ENCODE measurements at places on chromosomes 1 and 21.

DNA sequence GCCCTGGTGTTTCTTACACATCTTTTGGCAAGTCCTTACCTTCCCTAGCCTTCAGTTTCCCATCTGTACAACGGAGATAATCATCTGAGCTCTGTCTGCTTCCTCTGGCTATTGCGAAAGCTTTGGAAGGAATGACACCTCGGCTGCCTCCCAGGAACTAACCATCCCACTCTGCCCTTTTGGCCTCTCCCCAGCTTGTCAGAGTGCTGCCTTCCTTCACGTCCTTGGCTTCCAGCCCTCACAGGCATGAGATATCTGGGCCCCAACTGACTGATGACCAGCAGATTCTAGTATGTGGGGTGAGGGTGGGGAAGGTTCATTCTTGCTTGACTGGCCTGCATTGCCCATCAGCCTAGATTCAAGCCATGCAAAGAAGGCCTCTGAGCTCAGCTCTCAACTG, 253.1 kb upstream of the FGGY start:
- peak; percentile 27 for DNase-seq

DNA sequence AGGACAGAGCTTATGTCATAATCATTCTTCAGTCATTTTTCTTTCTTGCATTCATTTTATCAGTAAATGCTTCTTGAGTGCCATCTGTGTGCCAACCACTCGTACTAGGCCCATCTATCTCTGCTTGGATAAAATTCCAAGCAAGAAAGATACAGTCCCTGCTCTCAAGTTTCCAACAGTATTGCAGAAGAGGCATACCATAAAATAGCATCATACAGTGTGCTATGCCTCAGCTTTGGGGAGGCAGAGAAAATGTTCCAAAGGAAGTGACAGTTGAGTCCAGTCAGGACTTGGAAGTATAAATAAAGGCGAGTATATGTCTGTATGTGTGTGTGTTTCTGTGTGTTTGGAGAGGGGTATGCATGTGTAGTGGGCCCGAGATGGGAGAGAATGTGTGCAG, 113.4 kb upstream of the HOOK1 start:
- no peak for DNase-seq

- DNase-seq = no peak
Observed at GRCh38 chr21:37848721-37849490, 67.4 kb downstream of the KCNJ6 start.

DNA sequence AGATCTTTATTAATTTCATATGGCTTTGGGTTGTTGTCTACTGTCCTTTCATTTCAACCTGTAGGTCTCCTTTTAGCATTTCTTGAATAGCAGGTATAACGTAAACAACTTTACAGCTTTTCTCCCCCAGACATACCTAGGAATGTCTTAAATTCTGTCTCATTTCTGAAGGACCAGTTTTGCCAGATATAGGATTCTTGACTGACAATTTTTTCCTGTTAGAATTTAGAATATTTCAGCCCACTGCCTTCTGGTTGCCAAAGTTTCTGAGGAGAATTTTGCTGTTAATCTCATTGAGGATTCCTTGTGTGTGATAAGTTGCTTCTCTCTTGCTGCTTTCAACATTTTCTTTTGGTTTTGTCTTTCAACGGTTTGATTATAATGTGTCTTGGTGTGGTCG, 60.1 kb downstream of the CCDC30 start:
- DNase-seq = no peak

DNA sequence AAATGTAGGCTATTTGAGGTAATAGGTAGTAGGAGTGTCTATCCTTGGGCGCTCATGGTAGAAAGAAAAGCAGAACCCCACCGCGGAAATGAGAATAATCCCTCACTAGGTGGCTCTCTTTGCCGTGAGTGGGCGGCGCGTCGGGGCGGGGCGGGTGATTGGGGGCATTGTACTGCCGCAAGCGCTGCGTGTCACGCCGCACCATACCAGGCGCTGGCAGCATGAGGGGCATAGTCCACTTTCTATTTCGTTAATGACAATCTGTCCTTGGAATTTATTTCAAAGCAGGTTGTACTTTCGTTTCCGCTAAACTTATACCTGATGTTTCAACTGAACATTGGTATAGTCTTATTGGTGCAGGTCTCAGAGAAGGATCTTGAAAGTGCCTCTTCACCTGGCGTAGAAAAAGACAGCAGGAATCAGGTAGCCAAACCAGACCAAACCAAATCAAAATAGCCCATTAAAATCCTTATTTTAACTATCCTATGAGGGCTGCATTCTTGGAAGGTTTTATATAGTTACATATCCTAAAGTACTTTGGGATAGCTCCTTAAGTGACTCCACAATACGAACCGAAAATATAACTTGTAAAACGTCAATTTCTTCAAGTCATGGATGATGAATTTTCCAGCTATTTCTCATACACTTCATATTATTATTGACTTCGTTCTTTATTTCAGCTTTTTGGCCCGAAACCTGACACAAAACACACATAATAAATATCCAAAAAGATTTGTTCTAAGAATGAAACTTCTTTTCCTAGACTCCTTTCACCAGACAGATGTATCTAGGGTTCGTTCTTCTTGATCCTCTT, 1.9 kb upstream of the SMG7 start:
- no peak for DNase-seq

- no peak for DNase-seq
Observed at GRCh38 chr1:5887349-5887970, 104.8 kb downstream of the NPHP4 start.

DNA sequence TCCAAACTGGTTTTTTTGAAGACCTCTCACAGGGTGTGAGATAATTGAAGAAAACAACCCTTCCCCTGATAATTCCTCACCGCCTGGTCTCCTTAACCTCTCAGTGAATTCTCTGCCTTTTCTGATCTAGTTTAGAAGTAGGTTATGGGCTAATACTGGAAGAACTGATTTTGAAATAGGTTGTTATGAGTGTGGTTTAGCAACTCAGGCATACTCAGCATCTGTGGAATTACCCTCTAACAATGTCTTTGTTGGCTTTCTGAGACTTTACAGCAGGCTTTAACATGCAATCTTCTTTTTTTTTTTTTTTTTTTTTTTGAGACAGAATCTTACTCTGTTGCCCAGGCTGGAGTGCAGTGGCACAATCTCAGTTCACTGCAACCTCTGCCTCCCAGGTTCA, 10.3 kb upstream of the PLD5 start:
- DNase-seq = no peak

GRCh38 chr1:99599678-99600175, 46.2 kb upstream of the PALMD start:
- no peak for DNase-seq

DNA sequence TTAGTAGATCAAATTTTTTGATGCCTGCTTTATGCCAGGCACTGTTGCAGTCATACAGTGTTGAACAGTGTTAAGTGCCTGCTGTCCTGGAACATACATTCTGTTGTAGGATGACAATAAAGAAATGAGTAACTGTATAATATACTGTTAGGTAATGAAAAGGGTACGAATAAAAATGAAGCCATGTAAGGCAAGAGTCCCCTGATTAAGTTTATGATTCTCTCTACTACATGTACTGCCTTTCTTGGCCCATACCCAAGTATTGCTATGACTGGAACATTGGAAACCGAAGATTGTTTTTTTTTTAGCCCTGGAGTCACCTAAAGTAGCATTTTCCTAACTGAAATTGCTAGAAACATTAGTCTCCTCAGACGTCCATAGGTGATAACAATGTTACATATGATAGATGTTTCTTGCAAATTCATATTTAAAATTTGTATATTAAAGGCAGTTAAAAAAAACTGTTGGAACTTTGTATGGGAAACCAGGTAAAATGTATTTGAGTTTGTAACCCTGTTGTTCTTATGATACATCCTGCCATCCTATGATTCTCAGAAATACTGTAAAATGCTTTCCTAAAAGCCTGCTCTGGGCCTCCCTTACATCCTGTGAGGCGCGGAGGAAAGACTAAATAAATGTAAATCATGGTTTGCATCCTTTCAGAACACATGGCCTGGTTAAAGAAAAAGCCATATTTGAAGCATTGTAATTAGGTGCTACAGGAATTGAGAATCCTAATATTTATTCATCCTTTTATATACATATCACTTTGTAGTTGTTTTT, 5.8 kb downstream of the ATP5PB start:
- DNase-seq = no peak

- DNase-seq = peak; percentile 98
Observed at GRCh38 chr1:172746091-172746949, 87.4 kb downstream of the FASLG start.

GRCh38 chr1:32111040-32111623, 3.3 kb downstream of the KPNA6 start:
- DNase-seq = no peak

- DNase-seq = no peak
Observed at GRCh38 chr1:212295579-212295978, 10.4 kb downstream of the PPP2R5A start.

DNA sequence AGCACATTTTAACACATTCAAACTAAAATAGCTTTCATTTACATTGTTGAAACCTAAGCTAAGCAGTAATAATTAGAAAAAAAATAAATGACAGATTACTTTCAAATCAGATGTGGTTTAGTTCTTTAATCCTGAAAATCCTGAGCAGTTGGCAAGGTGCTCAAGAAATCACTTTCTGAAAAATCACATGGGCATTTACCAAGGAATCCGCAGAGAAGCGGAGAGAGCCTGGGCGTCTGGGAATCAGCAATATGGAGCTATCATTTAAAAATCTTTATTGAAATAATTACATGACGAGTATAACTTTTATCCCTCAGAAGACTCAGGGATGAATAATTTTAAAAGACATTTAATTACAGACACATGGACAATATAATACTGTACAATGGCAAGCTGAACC, 30.2 kb downstream of the GRIK1 start:
- DNase-seq = no peak

DNA sequence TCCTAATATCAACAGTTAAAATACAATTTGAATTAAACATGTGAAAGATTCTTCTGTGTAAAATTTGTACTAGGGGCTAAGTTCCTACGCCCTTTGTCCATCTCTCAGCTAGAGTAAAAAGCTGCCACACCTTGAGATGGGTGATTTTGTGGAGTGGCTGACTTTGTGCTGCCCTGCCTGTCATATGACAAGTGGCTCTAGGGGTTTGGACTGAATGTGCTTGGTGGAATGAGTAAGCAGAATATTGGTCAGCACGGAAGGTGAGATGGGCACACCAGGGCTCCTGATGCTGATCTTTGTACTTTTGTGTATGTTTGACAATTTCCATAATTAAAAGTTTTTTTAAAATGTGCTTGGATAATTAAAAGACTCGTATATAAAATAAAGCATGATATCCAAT, 133.6 kb upstream of the SLC45A1 start:
- no peak for DNase-seq

- DNase-seq = peak; percentile 76
Observed at GRCh38 chr1:236904892-236905741, 99.1 kb downstream of the MT1HL1 start.

DNA sequence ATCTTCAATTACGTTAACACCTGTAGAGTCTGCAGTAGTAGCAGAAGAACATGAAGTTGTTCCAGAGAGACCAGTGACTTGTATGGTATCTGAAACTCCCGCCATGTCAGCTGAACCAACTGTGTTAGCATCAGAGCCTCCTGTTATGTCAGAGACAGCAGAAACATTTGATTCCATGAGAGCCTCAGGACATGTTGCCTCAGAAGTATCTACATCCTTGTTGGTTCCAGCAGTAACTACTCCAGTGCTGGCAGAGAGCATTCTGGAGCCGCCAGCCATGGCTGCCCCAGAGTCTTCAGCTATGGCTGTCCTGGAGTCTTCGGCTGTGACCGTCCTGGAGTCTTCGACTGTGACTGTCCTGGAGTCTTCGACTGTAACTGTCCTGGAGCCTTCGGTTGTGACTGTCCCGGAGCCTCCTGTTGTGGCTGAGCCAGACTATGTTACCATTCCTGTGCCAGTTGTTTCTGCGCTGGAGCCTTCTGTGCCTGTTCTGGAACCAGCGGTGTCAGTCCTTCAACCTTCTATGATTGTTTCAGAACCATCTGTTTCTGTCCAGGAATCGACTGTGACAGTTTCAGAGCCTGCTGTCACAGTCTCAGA, 10.3 kb downstream of the SON start:
- DNase-seq = no peak

GRCh38 chr1:151584780-151585179, 27.1 kb upstream of the SNX27 start:
- DNase-seq = no peak

DNA sequence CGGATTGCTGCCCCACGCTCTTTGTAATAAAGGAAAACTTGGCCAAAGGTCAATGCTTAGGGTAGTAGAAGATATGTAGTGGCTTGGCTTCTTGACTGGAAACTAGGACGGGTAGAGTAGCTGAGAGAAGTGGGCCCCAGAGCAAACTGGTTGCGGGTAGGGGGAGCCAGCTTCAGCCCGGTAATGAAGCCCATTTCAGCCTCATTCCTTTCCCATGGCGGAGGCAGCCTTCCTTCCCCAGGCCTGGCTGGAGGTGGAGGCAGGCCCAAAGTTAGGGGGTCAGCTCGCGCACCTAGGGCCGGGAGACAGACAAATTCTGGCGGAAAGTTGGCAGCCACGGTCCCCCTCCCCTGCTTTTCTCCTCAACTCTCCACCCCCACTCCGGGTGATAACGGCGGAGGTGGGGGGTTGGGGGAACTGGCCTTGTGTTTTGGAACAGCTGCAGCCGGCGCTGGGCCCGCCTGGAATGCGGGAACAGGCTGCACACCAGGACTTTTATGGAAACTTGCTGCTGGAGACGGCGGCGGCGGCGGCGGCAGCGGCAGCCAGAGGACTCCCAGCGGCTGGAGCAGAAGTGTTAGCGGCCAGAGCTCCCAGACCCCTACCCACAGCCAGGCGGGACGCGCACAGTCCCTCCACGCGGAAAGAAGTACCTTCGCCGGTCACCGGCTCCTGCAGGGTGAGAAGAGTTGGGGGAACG, at the start of gene NEXN:
NEXN (plus strand) TSS at position 544 of the 700 bp plus-strand sequence. CDS start 27,483 bp downstream, outside the sequence.
- DNase-seq = no peak

- peak; percentile 10 for DNase-seq
Observed at GRCh38 chr1:45815667-45816458, 12.5 kb downstream of the MAST2 start.

DNA sequence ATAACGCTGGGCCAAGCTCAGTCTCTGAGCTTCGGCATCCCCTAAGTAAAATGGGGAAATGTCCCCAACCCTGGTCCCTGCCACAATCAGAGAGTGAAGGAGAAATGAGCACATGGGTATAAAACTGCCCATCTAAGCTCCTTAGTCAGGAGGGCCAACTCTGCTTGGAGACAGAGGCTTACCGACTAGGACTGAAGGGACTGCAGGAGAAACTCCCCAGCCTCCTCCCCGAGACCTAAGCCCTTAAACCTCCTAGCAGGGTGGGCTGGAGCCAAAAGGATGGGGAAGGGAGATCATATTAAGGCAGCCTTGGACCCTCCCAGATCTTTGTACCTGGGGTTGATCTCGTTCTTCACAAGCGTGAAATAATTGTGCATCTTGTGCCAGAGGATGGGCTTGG, 5.5 kb downstream of the ETNK2 start:
- no peak for DNase-seq

GRCh38 chr21:42836402-42836666, 43.0 kb downstream of the WDR4 start:
- DNase-seq = no peak

Measured in epithelial cell of prostate (primary cell).